Vagina (tissue), 2 donors: ENCODE measurements at places on chromosomes 12 and 14.

- DNase-seq = no peak
These were observed 823 bp upstream of the RAB5B start for GRCh38 chr12:55972911-55973598.

DNA sequence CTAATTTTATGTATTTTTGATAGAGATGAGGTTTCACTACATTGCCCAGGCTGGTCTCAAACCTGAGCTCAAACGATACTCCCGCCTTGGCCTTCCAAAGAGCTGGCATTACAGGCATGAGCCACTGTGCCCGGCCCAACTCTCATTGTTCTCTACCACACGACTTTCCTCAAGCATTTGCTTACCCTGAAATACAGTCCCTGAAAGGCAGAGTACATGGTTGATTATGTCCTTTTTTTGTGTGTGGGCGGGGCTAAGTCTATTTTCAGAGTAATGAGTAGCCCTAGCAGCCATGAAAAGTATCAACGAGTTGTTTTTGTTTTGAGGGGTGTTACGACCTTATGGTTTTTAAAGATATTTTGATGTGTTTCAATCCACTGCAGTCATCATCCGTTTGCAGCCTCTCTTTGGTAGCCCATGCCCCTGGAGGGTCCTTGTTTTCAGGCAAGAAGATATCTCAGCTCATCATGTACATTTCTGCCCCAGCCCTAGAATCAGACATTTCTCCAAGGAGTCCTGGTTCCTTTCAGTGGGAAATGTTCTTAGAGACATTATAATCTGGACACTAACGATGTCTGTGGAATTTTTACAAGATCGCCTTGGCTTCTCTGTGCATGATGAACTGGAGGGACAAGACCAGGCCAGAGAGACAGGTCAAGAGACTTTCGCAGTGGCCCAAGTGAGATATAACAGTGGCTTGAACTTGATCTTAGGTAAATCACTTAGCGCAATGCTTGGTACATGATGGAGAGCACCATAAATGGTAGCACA lies 8.7 kb downstream of the ACACB start:
- no peak for DNase-seq

GRCh38 chr12:122646517-122647217 lies 56.5 kb downstream of the HCAR2 start:
- no peak for DNase-seq

DNA sequence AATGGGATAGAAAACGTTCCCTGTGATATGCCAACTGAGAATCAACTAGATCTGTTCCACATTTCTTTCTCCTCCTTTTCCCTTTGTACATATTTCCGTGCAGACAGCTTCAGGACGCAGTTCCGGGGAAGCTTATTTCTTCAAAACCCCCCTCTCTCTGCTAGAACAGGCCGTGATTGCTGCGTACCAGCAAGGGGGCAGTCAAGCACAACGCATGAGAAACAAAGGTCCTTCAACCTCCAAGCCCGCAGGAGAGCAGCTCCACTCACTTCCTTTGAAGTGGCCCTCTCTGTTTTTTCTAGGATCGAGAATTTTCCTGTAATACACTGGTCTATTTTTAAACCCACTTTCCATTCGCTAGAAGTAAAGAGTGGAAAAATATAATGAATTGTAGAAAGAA lies 80.8 kb downstream of the ZNF664 start:
- no peak for DNase-seq

DNA sequence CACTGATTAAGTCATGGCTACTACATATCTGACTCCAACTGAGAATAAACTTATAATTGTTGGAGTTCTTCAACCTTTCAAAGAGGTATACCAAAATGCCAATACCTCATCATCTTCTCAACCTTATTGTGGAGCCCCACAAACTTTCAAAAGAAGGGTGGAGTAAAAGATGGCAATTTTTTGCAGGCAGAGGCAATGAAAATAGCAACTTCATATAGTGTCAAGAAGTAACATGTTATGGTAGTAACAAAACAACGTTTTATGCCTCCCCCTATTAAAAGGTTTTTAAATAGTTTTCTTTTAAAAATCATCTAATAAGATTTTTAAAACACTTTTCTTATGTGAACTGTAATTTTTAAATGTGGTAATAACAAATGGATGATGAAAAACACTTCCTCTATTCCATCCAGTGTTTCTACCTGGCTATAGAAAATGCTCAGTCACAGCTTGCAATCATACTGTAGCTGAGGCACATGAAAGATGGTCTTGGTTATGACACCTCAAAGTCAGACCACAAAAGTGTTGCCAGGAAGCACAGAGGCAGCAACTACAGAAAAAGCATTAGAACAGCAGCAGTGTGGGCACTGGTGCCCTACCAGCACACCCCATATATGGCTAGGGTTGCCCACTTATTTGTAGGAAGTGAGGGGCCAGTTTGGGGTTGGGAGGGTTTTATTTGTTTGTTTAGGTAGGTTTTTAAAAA lies 7.0 kb downstream of the PPP1R12A start:
- no peak for DNase-seq

DNA sequence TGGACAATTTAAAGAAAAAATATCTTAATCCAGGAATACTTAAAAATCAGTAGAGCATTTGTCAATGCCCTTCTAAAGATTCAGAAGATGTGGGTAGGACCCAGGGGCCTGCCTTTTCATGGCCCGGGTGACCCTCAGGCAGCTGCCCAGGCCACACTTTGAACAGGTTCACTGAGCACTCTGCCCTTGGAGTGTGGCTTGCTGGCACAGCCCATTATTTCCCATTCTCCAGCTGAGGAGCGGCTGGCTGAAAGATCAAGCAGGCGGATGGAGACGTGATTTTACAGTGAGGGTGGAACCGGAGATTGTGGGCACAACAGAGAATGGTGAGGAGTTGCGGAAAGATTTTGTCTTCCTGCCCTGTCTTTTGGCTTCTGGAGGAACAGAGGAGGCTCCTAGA lies 7.1 kb upstream of the PRPH start:
- DNase-seq = no peak

GRCh38 chr12:51126297-51126696 lies 42.9 kb upstream of the CSRNP2 start:
- DNase-seq = no peak

DNA sequence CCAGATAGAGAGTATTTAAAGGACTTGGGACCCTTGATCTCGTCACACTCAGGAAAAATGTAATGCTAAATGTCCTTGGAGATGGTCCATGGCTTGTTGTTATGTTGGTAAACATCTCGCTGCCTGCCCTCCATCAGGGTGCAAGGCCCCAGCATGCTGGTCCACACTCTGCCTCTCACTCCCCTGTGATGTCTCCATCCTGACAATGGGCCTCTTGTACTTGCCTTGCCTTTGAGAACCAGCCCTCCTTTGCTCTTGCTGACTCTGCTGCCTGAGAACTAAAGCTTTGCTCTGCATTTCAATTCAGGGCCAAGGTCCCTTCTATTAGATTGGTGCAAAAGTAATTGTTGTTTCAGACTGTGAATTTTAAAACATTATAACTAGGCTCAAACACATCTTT lies 131.0 kb upstream of the LMNTD1 start:
- no peak for DNase-seq
